ENCODE measurements at places on chromosomes 1 and 21. TPM values are rescaled to one million over a fixed set of nuclear protein-coding genes. Genes with fewer than 3 reads are reported as not detected.
A peak's percentile ranks its signal among the peaks of the same experiment; 100 is the strongest.

- DNase-seq = peak; percentile 75
Observed at GRCh38 chr1:35594005-35594760, 21.1 kb downstream of the TFAP2E start.

DNA sequence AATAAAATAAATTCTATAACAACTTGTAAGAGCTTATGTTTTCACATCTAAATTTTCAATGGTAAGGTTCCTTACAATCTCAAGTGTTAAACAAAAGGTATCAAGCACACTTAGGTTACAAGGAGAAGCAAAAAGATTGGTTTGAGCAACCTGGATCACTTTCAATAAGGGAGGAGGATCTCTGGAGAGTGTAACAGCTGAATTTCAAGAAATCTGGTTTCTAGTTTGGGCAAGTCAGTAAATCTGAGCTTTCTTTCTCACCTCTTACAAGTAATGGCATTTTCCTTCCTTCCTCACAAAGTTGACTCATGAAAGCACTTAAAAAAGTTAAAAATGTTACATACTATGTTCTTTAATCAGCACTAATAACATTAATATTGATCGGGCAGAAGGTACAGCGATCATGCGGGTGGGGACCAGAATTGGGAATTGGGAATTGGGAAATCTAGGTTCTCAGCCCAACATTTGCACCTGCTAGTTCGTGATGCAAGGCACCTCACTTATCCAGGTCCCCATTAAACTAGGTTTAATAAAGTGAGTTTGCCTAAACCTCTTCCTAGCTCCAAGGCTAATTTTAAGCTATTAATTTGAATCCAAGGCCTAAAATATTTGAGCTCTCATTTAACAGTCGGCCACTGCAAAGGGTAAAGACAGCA, 3.1 kb downstream of the NUCKS1 start:
- no peak for DNase-seq

DNA sequence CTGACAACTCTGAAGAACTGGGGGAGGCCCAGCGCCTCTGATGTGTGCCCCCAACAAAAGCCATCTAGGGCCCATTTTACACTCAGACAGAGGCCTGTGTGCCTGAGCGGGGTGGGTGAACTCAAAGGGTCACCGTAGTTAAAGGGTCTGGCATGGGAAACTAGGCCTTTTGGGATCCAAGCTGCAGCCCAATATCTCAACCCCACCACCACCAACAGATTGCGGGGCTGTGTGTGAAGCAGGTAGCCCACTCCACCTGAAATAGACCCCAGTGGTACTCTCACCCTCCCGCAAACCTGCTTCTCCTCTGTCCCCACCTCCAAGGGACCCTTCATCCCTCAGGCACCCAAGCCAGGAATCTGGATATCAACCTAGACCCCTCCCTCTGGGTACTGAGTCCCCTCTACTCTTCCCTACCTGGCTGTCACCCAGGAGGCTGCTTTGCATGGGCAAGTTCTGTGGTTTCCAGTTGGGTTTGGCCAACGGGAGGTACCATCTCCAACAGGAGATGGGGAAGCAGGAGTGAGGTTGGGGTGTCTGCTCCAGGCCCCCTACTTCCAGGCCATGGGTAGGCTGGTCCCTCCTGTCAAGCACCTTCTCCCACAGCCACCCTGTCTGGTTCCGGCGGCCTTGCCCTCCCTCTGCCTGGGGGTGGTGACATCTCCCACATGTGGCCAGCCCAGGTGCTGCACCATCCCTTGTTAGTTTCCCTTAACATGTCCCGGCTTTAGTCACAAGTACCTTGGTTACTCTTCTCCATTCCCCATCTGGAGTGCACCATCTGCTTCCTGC, 35.2 kb upstream of the LRP8 start:
- DNase-seq = peak; percentile 78

- DNase-seq = no peak
Observed at GRCh38 chr1:88730132-88730675, 46.1 kb downstream of the PKN2 start.

DNA sequence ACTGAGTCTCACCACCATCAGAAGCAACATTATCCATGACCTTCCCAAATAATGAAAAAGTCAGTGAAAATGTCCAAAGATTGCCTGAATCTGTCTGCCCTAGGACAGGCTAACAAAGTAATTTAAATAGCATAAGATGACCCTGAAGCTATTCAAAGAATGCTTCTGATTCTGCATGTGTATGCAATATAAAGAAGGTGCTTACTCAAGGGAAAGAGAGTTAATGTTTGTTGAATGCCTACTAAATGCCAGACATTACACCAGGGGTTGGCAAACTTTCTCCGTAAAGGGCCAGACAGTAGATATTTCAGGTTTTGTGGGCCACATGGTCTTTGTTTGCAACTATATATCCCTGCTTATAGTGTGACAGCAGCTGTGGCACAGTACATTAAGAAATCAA, 221.9 kb upstream of the DMRTA2 start:
- DNase-seq = no peak

DNA sequence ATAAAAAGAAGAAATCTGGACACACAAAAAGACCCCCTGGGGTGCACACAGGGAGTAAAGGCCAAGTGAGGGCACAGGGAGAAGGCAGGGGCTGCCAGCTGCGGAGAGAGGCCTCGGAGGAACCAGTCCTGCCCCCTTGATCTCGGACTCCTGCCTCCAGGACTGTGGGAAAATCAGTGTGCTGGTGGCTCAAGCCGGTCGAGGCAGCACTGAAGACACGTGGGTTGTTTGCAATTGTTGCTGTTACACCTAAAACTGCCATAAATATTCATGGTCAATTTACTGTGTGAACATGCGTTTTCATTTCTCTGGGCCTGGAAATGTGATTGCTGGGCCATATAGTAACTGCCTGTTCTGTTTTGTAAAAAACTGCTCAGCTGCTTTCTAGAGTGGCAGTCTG, 18.5 kb downstream of the IBA57 start:
- DNase-seq = no peak

DNA sequence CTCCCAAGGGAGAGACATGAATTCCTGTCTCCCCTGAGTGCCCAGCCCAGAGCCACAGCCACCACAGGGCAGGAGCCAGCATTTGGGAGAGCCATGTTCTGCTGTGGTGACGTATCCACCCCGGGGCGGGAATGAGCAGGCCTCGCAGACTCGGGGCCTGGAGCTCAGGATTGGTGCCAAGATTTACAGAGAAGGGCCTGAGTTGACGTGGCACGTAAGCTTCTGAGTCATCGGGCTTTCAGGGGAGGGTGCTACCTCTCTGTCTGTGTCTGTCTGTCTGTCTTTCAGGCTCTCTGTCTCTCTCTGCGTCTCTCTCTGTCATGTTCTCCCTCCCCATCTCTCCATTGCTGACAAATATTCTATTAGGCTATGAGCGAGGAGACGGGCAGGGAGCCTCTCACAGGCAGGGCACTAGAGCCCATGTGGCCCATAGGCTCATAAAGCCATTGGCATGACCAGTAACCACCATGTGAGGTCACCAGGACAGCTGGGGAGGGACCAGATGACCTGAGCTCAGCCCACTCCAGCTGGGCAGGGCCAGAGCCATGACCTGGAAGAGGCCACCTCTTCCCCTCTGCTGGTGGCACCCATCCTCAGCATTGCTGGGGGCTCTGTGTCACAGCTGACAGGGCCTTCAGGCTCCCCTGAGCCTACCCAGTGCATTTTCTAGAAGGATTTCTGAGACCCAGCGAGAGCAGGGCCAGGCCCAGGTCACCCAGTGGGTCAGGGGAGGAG, 300.0 kb upstream of the VAMP3 start:
- peak; percentile 93 for DNase-seq

DNA sequence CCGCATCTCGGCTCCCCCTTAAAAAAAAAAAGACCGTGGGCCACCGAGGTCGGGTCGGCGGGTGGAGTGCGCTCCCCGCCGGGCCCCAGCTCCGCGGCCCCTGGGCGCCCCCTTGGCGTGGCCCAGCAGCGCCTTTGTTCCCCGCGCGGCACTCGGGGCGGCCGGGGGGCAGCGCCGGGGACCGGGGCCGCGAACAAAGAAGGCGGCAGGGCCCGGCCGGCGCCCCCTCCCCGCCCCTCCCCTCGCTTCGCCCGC, 571 bp downstream of the MARCKSL1 start:
- no peak for DNase-seq

GRCh38 chr1:180291004-180291403, 60.9 kb downstream of the LHX4 start:
- DNase-seq = no peak

GRCh38 chr1:173823781-173824314, 625 bp upstream of the DARS2 start:
- DNase-seq = no peak

Gene KRTAP7-1
- not detected for total RNA-seq

Gene OLFML2B
- total RNA-seq = 66.7 TPM

Gene C8A
- total RNA-seq = not detected

Gene URB1
- 17.3 TPM for total RNA-seq

Gene TFF3
- 50.3 TPM for total RNA-seq

Gene HSPB7
- total RNA-seq = 3.4 TPM
